Lower leg skin (tissue), 4 donors: ENCODE measurements at places on chromosomes 16 and 17.

DNA sequence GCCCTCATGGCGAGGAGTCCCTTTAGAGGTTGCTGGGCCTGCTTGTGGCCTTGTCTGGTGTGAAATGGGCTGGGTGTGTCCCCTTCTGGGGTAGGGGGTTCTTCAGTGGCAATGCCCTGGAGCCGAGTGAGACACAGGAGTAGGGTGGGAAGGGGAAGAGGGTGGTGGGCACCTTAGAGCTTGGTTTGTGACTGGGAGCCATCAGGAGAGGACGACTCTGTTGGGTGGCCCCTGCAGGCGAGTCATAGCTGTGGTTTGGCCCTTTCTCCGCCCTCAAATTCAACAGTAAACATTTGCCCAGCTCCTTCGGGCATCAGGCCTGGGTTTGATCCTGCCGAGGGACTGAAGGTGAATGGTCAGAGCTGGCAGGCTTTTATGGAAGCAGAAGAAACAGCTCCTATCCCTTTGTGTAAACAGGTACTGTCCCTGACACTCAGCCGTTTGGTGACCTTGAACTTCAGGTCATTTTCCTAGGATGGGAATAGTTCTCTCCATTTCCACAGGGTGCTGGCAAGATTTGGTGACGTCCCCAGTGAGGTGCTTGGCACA is 2.9 kb downstream of the E4F1 start:
- DNase-seq, result no peak

GRCh38 chr16:4574919-4575705 is 19.0 kb downstream of the C16orf96 start:
- DNase-seq, result no peak

- no peak for DNase-seq
Measured at GRCh38 chr17:76276461-76277299, 11.5 kb downstream of the UBALD2 start.

DNA sequence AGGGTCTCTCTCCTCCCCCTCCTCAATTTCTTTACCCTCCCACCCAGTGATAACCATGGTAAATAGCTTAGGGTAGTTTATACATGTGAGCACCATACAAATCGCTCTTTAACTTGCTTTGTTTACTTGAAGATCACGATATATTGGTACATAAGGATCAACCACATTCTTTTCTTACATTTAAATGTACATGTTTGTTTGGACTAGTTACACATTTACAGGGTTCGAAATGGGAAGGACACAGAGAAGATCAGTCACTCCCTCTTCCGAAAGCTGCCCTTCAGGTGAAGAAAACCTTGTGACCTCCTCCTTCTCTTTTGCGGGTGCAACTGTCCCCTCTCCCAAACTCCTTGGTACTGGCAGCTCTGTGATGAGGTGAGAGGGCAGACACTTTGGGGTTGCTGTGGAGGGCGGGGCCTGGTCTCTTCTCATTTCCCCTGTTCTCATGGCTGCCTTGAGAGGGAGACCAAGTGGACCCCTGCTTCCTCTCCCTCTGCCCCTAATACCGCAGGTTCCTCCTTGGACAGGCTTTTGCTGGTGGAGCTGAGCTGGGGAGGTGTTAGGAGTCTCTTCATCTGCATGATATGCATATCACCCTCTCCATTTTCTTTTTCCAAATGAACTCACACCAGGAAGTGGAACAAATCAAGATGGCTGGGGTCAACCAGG is 4.7 kb upstream of the PIK3R6 start:
- no peak for DNase-seq

DNA sequence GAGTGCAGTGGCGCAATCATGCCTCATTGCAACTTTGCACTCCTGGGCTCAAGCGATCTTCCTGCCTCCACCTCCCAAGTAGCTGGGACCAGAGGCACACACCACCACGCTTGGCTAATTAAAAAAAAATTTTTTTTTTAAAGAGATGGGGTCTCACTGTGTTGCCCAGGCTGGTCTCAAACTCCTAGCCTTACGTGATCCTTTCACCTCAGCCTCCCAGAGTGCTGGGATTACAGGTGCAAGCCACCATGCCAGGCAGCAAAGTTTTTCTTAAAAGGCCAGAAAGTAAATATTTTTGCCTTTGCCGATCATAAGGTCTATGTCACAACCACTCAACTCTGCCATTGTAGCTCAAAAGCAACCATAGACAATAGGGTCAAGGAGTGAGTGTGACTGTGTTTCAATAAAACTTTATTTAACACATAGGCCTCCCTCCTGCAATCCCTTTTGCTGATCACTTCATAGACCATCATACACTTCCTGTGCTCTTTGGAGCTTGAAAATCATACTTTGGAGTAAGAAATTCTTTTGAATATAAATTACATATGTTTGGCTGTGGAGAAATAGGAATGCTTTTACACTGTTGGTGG is 48.6 kb downstream of the PITPNC1 start:
- no peak for DNase-seq

DNA sequence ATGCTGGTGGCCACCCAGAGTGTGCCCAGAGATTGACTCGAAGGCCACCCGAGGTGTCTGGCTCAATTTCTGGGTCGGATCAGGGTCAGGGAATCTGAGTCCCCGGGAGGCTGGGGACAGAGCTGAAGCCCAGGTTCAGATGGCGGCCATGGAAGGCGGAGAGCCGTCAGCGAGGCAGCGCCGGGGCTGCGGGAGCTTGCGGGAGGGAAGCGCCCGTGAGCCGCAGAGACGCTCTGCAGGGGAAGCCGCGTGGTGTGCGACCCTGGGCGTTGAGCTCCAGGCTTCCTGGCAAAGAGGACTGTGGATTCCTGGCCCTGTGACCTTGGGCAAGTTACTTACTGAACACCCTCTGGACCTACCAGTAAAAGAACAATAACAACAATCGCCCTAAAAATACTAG is 518 bp upstream of the SPATA22 start:
- no peak for DNase-seq

DNA sequence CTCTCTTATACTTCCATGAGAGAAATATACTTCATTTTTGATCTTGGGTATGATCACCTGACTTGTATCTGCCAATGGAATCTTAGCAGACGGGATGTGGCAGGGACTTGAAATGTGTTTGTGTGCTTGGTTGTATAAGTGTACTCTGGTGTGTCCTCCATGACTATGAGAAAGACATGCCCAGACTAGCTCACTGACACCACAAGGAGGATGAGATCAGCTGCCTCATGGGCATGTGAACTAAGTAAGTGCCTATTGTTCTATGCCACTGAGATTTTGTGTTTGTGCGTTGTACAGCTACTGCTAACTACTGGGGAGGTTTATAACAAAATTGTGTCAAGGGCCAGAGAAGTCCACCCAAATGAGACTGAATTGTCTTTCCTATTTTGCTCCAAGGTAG is 402.2 kb upstream of the SALL1 start:
- DNase-seq, result no peak

- DNase-seq, result no peak
Measured at GRCh38 chr16:85494315-85494714, 118.8 kb upstream of the GSE1 start.

- no peak for DNase-seq
Measured at GRCh38 chr16:57987441-57988177, 12.9 kb downstream of the ZNF319 start.

DNA sequence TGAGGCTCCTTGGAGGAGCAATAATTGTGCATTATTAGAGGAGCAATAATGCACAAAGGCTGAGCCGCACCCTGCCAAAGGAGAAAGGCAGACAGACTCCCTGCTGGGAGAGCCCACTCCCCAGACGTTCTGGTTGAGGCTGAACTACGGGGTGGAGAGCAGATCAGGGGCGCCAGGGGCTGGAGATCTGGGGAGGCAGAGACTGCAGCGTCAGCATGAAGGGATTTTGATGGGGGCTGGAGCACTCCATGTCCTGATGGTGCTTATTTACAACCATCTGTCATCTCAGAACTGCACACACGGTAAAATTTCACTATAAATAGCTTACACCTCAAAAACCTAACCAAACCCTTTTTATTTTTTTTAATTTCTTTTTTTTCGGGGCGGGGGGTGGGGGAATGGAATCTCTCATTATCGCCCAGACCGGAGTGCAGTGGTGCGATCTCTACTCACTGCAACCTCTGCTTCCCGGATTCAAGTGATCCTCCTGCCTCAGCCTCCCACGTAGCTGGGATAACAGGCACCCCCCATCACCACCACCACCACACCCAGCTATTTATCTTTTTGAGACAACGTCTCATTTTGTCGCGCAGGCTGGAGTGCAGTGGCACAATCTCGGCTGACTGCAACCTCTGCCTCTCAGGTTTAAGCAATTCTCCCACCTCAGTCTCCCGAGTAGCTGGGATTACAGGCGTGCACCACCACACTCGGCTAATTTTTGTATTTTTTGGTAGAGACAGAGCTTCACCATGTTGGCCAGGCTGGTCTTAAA is 4.3 kb upstream of the C16orf95 start:
- peak; percentile 81 for DNase-seq

- DNase-seq, result no peak
Measured at GRCh38 chr16:85844786-85845185, 45.3 kb downstream of the COX4I1 start.
